ENCODE measurements at places on chromosomes 3 and 15.

DNA sequence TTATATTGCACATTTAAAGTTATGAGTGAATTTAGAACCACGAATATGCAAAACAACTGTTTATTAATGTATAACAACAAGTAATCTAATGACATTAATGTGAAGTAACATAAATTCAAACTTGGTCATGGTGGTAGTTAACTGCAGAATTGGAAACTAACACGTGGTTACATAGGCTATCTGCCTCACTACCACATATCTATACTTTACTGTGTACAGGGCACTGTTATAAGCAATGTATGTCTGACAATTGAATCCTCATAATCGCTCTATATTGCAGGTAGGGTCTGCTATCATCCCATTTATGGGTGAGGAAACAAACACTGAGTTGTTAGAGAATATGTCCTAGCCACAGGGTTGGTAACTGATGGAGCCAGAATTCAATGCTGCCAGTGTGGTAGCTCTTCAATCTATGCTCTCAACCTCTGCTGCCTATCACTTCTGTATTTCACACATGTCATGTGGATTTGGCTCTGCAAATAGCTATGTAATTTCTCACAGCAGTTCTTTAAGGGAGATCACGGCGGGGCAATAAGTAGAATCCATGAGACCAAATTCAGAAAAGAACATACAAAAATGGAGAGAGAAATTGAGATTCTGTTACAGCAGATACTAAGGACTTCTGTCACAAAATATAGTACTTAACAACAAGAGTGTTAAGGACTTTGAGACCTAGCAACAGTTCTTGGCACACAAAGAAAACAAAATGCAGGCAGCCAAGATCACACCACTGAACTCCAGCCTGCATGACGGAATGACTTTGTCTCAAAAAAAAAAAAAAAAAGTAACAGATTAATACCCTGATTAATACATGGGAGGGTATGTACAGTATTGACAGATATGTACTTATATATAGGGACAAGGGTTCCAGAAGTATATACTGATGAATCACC lies 100.0 kb upstream of the CSPG5 start:
- no peak for DNase-seq

DNA sequence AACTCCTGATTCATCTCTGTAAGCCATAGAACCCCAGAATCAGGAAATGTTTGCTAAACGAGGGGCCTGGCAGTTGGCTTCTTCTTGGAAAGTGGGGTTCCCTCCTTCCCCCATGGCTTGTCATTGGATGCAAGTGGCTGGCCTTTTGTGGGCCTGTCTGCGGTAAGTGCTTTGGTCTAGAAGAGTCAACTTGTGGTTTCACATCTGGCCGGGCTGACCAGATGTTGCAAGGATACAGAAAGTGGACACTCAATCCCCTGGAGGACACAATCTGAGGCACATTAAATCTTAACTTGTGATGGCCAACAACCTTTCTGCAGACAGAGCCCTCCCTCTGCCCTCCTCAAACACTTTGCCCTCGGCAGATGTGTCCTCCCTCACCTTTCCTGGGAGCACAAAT lies 1.1 kb downstream of the FAH start:
- no peak for DNase-seq

- DNase-seq, result no peak
These were observed 25.5 kb downstream of the CD276 start for GRCh38 chr15:73709686-73710085.

DNA sequence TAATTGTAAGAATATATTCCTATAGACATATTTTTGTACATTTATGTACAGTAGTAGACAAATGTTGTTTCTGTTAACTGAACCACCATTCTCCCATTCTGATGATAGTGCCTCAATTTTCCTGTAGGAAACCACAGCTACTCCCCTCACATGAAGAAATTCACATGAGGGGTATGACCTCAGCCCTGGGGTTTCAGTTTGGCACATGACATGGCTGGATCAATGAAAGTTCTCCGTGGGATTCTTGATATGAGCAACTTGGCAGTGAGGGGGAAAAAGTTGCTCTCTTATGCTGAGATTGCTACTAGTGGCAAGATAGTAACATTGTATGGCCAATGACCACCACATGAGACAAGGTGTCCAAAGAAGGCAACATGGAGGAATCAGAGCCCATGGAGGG lies 1090.3 kb upstream of the CFAP20DC start:
- DNase-seq, result no peak

GRCh38 chr3:190003681-190004123 lies 117.0 kb downstream of the P3H2 start:
- no peak for DNase-seq

- no peak for DNase-seq
These were observed 8.5 kb upstream of the SLC24A5 start for GRCh38 chr15:48112242-48112641.

DNA sequence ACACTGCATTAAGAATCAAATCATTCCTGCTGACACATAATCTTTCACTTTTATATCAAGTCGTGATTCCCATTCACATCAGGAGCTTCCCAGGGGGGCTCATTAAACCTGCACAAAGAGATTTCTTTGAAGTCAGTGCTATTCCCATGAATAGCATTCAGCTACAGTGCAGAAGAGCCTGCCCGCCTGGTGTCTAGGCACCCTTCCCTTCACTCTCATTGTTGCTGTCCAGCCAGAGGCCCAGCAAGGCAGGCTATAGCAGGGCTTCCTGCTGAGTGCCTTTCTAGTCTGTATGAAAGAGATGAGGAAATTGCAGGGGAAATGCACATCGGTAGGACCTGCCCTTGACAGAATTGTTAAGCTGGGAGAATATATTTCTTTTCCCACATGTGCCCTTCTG lies 4.5 kb upstream of the GJD2 start:
- DNase-seq, result no peak

- DNase-seq, result no peak
These were observed 33.2 kb downstream of the TRIM69 start for GRCh38 chr15:44769521-44769920.

- no peak for DNase-seq
These were observed 7.9 kb upstream of the DNAJC17 start for GRCh38 chr15:40815042-40815698.

All from CD4-positive, alpha-beta T cell treated with Interferon gamma for 1 hour (primary cell).